Stimulated activated CD8-positive, alpha-beta memory T cell treated with anti-CD3 and anti-CD28 coated beads, Interleukin-2, amount 100 ng/mL, for 1 hour (primary cell): ENCODE measurements at places on chromosomes 1 and 21.

GRCh38 chr1:75245239-75245638 is 111.1 kb downstream of the LHX8 start:
- no peak for DNase-seq

- no peak for DNase-seq
Observed at GRCh38 chr1:9705337-9706093, 54.0 kb downstream of the PIK3CD start.

DNA sequence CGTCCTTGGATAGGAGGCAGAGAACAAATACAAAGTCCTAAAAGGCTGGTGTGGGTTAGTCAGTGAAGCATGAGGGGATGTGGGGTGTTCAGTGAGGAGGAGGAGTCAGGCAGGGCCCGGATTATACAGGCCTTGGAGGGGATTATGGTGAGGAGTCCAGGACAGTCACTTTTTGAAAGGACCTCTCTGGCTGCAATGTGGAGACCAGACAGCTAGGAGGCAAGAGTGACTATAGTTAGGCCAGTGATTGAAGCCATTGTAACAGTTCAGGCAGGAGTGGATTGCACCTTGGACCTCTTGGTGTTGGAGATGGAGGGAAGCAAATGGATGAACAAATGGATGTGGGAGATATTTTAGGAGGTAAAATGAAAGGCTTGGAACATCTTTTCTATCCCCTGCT is 115.8 kb downstream of the C1orf94 start:
- no peak for DNase-seq

GRCh38 chr1:161778522-161778921 is 12.4 kb downstream of the ATF6 start:
- DNase-seq: no peak

DNA sequence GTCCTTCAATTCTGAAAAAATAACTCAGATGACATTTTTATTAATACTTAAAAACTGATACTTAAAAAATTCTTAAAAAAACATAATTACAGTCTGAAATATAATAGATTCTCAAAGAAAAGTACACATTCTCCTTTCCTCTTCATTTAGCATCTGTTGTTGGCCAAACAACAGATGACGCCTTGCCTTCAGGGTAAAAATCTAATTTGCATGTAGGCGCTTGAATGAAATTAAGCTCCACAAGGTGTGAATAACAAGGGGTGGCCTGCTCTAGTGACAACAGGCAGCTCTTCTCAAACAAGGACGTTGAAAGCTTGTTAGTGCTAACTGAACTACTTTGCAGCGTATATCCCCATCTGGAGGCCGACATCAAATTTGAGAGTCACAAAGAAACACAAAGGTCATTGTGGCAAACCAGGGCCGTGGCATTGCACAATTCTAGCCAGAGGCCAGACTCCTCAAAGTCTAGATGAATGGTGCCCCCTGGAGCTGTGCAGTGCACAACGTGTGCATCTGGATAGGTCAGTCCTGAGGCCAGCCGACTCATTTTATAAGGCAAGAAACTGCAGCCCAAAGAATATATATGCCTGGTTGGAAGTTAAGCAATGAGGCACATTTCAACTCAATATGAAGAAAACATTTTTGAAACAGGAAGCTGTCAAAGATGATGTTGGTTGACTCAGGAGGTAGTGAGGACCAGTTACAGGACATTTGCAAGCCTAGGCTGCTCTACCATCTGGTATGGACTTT is 459.2 kb upstream of the RUNX1 start:
- no peak for DNase-seq
